Activated T-helper 17 cell treated with anti-CD3 and anti-CD28 coated beads, Interleukin-2, amount 50 U/mL, for 72 hours (primary cell): ENCODE measurements at places on chromosomes 11 and 22. TPM values are rescaled to one million over a fixed set of nuclear protein-coding genes. Genes with fewer than 3 reads are reported as not detected.

- ATAC-seq = no peak
Measured at GRCh38 chr11:128499613-128500253, 87.6 kb downstream of the ETS1 start.

DNA sequence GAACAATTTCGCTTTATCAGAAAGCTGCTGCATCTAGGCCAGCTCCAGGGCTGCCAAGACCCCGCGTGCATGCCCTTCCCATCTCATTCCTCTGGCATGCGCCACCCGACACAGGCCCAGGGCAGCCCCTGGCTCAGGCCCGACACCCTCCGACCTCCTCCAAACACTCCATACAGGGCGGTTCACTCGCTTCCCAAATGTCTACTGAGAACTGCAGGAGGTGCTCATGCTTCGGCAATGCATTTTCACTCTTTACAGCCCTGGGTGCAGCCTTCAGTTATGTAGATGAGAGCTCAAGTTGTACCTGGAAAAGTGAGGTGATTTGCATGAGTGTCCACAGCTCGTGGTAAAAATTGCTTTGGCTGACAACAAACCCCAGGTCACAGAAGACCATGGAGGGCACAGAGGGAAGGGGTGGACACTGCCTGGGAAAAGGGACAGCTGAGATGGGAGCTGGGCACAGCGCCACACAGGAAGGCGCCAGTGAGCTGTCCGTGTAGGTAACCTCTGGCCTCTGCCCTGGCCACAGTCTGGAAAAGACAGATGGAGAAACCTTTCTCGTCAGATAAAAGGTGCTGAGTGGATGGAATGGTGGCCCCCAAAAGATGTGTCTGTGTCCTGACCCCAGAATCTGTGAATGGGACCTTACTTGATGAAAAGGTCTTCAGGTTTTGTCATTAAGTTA, 1351.9 kb downstream of the BRD1 start:
- no peak for ATAC-seq

DNA sequence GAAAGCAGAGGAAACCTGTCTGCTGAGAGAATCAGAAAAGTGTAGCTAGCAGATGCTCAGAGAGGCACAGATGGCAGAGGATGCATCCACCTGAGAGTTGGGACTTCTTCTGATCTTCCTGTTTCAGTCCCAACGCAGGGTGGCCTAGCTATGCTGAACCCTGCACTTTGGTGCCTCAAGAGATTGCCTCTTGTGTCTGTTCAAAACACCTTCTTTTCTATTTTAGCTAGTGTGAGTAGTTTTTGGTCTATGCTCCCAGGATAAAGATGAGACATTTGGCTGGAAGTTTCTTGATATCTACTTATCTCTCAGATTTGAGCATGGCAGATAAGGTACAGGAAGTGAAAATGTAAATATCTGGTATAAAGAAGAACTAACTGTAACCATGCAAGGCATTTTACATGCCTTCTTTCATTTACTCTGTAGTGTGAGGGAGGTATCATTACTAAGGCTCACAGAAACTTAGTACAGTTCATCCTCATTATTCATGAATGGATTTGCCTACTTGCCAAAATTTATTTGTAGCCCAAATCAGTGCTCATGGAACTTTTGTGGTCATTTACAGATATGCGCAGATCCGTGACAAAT, 47.0 kb upstream of the PSMA1 start:
- ATAC-seq = peak; percentile 14

GRCh38 chr11:92869716-92870115, 99.7 kb upstream of the MTNR1B start:
- no peak for ATAC-seq

The TPBGL gene
- 0.40 TPM for total RNA-seq

The P4HA3 gene
- total RNA-seq = not detected
